ENCODE measurements at places on chromosomes 12 and 14.

DNA sequence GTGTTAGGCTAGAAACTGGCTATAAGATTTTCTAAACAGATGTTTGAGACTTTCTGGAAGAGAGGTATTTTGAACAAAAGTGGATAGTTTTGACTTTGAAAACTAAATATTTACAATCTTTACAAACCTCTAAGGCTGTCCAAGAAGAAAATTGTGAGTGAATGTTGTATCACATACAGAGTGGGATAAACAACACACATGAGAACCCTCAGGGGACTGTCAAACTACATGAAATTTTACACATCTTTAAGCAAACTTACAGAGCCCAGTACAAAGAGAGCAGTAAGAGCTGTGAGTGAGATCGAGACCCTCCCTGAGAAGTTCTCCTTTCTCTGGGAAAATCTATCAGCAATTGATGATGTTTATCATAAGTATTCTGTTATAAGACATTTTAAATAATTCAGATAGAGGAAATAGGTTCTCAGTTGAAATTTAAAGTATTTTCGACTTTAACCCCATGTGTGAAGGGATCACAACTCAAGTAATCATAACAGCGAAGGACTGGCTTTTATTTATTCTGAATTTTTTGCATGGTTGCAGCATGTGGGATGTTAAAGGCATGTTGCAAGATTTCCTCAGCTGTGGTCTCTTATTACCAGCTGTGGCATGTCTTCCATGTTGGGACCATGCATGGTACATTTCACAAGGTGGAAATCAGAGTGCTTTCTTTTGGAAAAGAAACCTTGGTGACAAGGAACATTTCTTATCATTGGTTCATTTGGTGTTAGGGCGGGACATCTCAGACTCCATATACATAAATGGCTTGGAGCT lies 264.0 kb upstream of the PRICKLE1 start:
- DNase-seq: no peak

- no peak for DNase-seq
Measured at GRCh38 chr12:77895699-77896098, 65.0 kb downstream of the NAV3 start.

- no peak for DNase-seq
Measured at GRCh38 chr14:29075761-29076160, 309.2 kb downstream of the FOXG1 start.

DNA sequence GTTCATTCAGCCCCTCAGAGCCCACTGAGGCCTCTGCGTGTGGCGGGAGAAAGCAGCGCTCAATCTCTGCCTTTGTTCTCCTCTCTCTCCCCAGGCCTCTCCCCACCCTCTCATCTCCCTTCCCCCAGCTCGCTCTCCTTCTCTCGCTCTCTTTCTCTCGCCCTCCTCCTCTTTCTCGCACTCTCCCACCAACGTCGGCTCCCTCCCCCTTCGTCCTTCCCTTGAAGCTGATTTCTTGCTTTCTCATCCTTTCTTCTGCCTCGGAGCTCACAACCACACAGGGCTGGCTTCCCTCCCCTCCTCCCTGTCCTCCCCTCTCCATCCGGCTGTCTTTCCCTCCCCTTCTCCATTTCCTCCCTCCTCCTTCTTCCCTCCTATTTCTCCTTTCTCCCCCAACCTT lies 96.4 kb downstream of the LRRC74A start:
- no peak for DNase-seq

Data from HT-29 (cell line).